ENCODE measurements at places on chromosomes 13 and 19.

DNA sequence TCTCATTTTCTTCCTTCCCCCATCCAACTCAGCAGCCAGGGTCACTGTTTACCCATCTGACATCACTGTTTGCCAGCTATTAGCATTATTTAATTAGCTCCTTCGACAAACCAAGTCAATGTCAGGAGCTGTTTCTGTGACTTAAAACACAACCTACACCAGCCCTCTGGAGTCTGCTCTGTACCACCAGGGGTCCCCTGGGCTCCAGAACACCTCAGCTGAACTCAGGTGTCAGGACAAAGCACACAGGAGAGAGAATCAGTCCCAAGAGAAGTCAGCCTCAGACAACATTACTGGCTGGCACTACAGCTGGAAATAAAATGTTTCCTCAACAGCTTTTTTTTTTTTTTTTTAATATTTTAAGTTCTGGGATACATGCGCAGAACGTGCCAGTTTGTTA, 45.1 kb downstream of the DCLK1 start:
- DNase-seq = no peak

GRCh38 chr13:29702912-29703351, 107.4 kb upstream of the SLC7A1 start:
- no peak for DNase-seq

- DNase-seq = no peak
Observed at GRCh38 chr13:79581870-79582315, 100.9 kb downstream of the NDFIP2 start.

- DNase-seq = no peak
Observed at GRCh38 chr19:5966215-5966614, 11.7 kb downstream of the RANBP3 start.

DNA sequence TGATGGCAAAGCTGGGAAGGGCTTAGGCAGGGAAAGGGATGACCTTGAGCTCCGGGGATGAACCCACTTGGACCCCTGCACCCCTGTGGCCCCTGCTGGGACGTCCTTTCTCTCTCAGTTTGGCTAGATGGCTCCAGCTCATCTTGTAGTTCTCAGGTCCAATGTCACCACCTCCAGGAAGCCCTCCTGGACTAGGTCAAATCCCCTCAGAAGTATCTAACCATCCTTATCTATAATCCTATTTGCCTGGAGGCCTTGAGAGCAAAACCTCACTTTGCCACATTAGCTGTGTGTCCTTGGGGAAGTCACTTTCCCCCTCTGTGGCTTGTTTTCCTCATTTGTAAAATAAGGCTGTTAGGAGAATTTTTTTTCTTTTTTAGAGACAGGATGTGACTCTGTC, 42.7 kb upstream of the NFIC start:
- DNase-seq = no peak

DNA sequence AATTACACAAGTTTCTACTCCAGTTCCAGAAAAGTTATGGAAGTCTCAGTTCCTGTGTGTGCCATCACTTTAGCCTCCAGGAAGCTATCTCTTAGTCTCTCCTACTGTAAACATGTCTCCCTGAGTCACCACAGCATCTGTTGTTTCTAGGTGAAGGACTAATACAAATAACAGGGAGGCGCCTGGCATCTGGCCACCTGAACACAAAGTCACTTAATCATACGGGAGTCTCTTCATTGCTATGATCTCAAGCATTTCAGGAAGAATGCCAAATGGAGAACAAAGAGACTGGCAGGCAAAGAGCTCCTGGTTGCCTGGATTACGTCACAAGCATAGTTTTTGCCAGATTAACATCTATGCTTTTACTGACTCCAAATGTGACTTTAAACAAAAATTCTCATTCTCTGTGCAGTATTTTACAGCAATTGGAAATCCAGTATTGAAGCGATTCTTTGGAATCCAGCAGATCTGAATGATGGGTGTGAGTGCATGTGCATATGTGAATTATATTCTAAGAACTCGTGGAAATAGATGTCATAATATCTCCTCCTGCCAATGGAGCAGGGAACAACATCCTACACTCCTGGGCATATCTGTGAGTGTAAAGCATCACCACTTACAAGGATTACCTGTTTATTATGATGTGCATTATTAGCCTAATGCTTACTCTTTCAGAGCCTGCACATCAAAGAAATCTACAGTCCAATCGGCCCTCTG, 572.8 kb downstream of the PCDH9 start:
- DNase-seq = no peak

GRCh38 chr19:48742096-48742495, 1.7 kb upstream of the RASIP1 start:
- DNase-seq = no peak

- no peak for DNase-seq
Observed at GRCh38 chr13:77580748-77581147, 45.2 kb downstream of the SCEL start.

DNA sequence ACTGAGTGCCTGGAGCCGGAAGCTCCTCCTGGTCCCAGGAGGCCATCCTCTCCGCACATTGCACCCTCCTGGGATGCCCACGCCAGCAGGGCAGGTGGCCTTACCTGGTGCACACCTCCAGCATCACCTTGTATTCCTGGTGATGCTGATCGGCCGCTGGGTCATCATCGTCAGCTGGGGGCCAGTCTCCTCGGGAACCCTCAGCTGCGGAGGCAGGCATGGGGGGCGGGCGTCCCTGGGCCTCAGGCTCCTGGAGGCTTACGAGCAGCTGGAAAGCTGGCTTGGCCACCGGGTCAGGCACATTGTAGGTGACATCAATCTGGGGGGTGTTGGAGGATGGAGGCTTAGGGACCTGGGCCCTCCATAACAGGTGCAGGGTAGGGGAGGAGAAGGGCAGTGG, 13.7 kb downstream of the F2RL3 start:
- DNase-seq = no peak

GRCh38 chr13:110045202-110045601, 258.8 kb upstream of the IRS2 start:
- DNase-seq = no peak

DNA sequence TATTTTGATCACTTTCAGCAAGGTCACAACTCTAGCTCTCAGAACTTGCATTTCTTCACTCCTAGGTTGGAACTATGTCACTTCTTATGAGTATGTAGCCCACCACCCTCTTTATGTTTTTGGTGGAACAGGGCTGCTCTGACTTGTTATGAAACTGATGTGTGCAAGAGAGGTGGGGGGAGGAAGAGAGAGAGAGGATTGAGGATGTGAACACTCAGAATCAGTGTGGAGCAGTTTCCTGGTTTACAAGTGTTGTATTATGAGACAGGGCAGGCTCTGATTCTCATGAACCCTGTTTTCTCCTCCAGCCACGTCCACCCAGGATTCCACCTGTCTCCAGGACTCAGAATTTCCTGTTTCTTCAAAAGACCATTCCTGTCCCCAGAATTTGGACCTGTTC, 16.1 kb downstream of the ZNF317 start:
- DNase-seq = peak; percentile 19

DNA sequence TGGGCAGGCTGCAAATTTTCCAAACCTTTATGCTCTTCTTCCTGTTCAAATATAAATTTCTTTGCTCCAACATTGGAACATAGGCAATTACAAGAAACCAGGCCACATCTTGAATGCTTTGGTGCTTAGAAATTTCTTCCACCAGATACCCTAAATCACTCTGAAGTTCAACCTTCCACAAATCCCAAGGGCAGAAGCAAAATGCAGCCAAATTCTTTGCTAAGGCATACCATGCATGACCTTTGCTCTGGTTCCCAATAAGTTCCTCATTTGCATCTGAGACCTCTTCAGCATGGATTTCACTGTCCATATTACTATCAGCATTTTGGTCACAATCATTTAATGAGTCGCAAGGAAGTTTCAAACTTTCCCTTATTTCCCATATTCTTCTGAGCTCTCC, 130.9 kb downstream of the DIAPH3 start:
- no peak for DNase-seq

- no peak for DNase-seq
Observed at GRCh38 chr13:110403315-110403714, 96.2 kb downstream of the COL4A2 start.

GRCh38 chr19:48634424-48635262, 2.5 kb downstream of the DBP start:
- DNase-seq = peak; percentile 80

DNA sequence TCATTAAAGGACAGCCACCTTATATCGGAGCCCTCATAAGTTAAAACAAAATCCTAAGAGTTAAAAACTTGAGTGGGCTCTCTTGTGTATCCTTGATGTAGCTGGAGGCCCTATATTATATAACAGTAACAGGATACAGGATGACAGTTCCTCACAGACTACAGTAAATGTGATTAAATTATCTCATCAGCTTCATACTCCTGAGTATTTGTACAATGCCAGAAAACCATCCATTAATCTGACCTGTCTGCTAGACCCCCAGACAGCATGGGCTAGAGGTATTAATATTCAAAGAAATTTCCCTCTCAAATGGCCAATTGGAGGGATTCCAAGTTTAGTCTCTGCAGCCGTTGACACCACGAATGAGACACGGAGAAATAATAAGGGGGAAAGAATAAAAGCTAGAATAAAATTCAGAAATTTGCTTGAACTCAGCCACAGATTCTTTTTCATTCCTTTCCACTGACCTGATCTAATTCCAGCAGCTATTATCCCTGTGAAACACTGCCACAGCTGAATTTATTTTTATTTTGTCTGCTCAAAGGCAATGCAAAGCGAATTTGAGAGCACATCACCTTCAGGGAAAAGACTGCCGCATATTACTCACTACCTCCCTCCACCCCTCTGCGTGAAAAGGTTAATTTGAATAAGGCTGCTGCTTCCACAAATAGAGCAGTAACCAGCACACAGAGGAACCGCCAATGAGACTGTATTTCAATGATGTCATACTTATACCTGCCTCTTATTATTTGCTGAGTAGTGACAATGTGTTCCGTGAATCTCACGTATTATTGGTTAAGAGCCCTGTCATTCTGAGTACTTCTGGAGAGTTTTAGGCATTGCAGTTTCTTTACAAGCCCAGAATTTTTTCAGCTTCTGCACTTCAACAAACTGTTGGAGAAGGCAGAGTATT, 155.9 kb upstream of the KLF12 start:
- DNase-seq = peak; percentile 82

- DNase-seq = no peak
Observed at GRCh38 chr13:19860884-19861655, 2.4 kb downstream of the ZMYM5 start.

GRCh38 chr13:92805766-92806165, 420.8 kb upstream of the GPC6 start:
- DNase-seq = no peak

DNA sequence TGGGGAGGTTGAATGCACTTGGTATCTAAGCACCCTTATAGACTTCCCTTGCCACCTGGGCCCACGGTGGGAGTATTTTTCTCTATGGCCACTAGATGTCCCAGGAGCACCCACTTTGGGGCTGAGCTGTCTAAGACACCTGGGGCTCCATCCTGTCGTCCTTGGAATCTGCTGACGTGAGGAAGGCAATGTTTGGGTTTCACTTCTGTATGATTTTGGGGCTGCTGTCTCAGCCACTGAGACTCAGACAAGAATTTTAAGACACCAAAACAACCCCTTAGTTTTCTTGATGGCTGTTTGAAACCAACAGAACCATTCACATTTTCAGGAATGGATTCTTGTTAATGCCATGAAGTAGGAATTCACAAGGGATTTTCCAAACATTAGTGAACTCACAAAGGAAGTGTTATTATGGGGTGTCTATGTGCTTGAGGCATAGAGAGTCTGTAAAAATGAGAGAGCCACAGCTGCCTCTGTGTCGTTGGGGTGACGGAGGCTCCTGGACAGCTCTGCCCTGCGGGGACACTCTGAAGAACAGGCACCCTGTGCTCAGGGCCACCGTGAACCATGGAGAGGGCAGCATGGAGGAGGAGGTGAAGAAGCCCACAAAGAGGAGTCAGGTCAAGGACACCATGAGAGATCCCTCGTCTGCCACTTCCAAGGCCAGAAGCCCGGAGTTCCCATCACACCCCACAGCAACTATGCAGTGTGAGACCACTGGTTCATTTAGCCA, 106.8 kb upstream of the SPATA13 start:
- DNase-seq = peak; percentile 74

Measured in germinal center (tissue), 1 donor.